ENCODE measurements at places on chromosomes 4 and X.

GRCh38 chrX:140822861-140823260, 113.3 kb downstream of the LINC00632 start:
- DNase-seq, result no peak

DNA sequence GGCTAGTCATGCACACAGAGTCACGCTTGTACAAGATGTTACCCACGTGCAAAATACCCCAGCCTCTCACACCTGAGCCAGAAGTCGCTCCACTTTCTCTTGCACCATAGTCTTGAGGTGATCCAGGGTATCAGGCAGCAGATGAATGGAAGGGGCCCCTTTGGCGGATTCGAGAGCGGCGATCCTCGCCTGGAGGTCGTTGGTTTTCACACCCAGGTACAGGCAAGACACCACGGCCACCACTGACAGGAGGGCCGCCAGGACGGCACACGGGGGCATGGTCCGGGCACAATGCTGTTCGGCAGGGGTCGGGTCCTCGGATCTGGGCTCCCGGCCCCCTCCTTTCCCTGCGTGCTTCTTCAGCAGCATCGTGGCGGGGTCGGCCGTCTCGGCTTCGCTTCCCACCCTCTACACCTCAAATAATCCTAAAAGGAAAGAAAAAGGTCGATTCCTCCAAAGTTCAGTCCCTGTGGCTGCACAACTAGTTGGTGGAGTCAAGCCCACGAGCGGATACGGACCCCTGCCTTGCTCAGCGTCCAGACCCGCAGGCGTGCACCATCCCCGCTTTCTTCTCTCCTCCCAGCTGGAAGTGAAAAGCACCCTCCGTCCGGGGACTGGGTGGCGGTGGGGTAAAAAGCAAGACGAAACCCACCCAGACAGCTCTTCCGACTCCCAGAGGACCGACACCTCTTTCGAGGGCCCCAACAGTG, 652 bp downstream of the COL25A1 start:
- no peak for DNase-seq

- DNase-seq, result no peak
Observed at GRCh38 chr4:15242021-15242420, 185.8 kb upstream of the C1QTNF7 start.

- DNase-seq, result no peak
Observed at GRCh38 chrX:143058120-143058519, 32.4 kb downstream of the SPANXN4 start.

DNA sequence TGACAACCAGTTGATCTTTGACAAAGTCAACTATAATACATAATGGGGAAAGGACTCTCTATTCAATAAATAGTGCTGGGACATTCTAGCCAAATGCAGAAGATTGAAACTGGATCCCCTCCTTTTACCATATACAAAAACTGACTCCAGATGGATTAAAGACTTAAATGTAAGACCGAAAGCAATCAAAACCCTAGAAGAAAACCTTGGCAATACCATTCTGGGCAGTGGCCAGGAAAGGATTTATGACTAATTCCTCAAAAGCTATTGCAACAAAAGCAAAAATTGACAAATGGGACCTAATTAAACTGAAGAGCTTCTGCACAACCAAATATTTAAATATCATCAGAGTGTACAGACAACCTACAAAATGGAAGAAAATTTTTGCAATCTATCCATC, 185.1 kb downstream of the NPNT start:
- DNase-seq, result no peak

DNA sequence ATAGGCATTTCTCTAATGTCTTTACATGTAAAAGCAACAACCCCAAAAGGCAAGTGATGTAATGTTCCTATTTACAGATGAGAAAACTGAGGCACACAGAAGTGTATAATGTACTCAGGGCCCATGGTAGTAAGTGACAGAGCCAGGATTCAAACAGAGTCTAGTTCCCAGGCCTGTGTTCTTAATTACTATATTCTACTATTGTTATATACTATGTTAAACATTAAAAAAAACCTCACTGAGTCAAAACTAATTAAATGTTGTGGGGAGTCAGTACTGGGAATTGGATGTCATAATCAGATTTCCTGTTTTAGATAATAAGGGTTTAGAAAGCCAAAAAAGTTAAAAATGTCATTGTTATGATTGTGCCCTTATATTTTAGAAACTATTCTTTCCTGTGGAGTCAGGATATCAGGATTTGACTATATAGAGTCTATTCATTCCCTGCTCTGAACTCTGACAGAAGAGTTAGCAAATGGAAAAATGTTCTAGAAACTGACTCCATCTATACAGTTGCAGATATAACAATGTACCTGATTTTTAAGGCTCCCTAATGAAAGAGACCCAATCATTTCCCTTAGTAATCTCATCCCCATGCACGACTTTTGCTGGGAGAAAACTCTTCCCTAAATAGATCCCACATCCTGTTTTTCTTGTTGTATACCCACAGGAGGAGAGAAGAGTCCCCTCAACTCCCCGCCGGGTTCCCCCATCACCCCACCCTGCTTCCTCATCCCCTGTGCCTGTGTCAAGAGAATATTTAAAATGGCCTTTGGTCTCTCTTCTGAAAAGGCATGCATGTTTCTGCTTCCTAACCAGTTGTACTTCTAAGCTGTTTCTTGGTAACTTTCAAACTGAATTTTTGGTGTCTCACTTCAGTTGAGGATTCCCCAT, 69.7 kb downstream of the REELD1 start:
- no peak for DNase-seq

Measured in mesothelial cell of epicardium (in vitro differentiated cells).